AG08396 (cell line): ENCODE measurements at places on chromosomes 3 and 15.

- DNase-seq = peak; percentile 6
Observed at GRCh38 chr3:89314454-89315098, 207.2 kb downstream of the EPHA3 start.

DNA sequence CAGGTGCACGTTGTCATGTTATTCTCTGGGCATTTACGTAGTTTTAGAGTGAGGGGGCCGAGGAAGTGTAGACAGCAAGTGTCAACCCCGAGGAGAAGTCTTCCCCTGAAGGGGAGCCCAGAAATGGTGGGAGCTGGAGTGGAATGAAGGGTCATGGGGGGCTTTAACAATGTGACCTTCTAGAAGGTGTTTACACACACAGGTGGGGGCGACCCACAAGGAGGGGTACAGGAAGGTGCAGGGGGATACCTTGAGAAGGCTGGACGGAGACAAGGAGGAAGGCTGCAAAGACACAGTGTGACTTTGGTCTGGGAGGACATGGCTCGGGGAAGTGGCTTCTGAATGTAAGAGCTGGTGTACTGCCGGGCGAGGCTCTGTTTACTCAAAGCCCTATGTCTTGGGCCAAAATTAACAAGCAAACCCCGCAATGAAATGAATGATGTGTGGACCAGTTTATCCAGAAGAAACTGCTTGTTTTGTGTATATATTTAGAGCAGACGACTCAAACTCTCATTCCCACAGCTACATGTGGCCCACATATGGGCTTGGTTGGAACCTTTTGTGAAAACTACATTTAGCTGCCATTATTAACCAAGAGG is 18.7 kb downstream of the TRPM1 start:
- no peak for DNase-seq

- no peak for DNase-seq
Observed at GRCh38 chr15:35991386-35991785, 445.4 kb upstream of the DPH6 start.

DNA sequence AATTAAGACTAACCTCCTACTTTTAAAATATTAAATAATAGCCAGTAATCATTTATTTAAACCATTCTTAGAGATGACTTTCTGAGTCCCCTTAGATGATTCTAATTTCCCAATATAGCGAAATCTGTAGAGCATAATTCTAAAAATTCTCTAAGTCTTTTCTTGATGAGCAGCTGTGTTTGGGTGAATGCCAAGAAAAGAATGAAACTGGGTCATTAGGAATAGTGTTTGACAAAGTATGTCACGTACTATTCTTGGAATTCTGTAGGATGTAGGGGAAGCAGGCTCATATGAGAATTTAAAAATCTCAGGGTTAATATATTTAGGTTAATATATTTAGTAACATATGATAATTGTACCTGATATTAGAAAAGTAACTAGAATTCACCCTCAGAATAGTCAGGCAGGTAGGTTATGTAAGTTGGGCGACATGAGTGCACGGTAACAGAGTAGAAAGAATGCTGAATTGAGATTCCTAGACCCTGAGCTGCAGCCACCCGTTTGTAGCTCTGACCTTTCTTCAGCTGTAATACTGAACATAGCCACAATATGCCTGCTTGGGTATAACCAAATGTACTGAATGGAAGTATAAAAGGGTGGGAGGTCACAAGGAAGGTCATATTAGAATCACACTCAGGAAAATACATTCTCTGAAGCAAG is 524.3 kb downstream of the UNC13C start:
- no peak for DNase-seq

- DNase-seq = no peak
Observed at GRCh38 chr3:149792452-149793270, at the start of gene ANKUB1. Gene ANKUB1 (minus strand): TSS chr3:149792554. CDS start chr3:149792366, 188 bp downstream.

- DNase-seq = peak; percentile 60
Observed at GRCh38 chr3:4977001-4977852, 2.0 kb upstream of the BHLHE40 start.

DNA sequence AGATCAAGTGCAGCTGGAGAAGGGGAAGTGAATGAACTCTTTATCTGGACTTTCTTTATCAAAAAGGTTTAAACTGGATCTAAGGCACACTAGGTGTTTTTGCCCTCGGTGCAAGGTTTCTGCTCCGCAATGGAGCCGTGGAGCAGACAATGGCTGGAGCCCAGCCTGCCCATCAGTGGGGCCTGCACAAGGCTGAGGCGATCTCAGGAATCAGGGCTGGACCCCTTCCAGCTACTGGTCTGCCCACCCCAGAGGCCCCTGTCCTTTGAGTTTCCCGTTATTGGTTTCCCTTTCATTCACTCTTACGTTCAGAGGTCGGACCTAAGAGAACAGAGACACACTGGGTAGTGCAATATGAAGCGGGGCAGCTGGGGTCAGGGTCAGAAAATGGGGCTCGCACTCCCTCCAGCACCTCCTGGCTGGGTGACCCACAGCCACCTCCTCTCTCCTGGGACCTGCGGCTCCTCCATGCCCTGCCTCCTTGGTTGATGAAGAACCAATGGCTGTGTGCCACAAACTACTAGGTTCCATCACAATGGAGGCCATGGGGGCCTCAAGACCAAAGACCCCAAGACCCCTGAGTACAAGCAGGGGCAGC is 164.6 kb downstream of the CHSY1 start:
- DNase-seq = no peak

- no peak for DNase-seq
Observed at GRCh38 chr3:42743204-42743995, 29.7 kb downstream of the CCDC13 start.

DNA sequence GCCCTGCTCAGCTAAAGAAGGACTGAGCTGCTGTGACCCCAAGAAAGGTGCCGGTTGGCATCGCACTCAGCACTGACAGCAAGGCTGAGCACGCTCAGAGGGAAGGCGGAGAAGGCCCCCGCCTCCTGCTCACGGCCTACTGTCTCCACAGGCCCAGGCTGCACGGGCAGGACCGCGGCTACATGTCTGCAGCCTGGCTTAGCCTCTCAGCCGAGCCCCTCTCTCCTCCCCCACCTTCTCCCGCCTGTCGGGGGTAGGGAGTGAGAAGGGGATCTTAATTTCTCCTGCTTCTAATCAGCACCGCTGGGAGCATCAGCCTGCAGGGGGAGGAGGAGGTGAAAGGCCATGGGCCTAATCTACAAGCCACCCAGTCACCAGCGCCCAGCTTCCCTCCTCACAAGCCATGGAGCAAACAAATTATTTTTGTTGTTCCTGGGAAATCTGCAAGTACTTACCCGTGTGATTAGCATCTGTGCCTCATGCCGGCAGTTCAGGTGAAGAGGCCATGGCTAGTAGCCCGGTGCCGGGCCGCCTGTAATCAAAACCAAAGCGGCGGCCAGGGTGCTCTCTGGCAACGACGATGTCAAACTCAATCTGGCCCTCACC is 68.1 kb downstream of the EPHB3 start:
- no peak for DNase-seq

- no peak for DNase-seq
Observed at GRCh38 chr15:59976480-59977271, 27.4 kb upstream of the FOXB1 start.

DNA sequence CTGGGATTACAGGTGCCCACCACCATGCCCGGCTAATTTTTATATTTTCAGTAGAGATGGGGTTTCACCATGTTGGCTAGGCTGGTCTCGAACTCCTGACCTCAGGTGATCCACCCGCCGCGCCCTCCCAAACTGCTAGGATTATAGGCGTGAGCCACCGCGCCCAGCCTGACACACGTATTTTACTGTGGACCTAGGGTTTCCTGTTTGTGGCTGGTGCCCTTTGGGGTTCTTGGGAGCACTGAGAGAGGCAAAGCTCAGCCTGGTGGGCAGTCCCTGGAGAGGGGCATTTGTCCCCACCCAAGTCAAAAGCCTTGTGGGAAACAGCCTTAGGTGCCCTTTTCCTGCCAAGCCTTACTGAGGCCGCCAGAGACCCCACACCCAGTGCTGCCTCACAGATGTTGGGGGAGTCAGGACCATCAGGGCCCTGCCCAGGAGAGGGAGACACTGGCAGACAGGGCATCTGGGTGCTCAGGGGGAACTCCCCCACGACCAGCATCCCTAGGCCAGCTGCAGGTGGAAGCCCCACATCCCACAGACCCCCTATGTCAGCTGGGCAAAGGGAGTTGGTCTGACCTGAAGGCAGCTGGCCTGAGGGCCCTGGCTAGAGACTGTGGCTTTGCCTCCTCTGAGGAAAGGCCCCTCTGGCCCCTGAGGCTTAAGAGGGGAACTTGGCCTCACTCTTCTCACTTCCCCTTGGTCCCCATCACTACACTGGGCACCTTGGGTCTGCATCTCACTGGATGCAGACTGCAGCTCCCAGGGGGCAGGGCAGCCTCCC is 35.1 kb downstream of the DNAH1 start:
- DNase-seq = no peak

DNA sequence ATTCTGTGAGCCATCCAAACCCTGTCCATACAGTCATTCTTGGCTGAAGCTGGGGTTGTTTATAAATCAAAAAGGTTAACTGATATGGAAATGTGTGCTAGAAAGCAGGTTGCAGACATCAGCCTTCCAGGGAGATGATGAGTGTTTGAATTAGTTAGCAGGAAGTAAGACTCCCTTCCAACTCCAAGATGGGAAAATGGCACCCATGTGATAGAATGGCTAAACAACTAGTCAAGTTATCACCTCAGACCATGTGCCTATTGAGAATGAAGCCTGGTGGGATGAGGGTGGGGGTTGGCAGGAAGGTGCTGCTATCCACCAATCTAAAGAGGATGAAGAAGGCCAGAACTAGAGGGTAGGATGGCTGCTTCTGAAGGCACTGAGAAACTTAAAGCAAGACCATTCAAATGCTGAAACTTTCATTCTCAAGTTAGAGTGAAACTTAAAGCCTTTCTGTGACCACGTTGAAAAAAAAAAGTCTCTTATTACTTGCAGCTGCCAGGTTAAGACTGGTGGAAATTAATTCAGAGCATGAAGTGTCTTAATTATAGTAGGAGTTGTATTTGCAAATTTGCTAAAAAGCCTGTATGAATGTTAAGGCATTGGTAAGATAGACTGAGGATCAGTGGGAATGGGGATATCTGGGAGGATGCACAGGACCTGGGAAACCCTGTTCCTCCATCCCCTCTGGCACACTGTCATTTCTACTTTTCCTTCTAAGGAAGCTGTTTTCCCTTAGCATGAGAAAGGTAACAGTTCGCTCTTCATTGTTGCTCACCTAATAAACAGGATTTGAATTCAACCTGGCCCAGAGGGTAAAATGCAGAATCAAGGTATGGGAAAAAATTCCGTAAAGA is 36.8 kb downstream of the CCR3 start:
- DNase-seq = no peak

DNA sequence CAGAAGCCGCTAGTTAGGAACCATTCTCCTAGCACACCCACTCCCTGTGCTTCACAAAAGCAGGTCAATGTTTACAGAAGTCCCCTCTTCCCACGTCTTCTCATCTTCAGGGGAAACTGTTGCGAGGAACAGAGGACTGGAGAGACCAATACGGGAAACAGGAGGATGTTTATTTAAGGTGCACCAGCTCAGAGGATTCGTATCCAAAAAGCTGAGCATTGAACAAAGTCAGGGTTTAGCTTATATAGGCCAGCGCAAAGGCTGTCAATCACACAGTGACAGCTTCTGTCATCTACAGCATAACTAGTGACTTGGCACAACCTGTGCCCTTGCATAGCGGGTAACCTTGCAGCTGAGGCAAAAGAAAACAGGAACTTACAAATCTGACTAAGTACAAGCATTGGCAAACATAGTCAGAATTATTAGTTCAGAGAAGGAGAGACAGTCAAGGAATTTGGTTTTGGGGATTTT is 61.3 kb downstream of the ZDHHC19 start:
- DNase-seq = no peak

DNA sequence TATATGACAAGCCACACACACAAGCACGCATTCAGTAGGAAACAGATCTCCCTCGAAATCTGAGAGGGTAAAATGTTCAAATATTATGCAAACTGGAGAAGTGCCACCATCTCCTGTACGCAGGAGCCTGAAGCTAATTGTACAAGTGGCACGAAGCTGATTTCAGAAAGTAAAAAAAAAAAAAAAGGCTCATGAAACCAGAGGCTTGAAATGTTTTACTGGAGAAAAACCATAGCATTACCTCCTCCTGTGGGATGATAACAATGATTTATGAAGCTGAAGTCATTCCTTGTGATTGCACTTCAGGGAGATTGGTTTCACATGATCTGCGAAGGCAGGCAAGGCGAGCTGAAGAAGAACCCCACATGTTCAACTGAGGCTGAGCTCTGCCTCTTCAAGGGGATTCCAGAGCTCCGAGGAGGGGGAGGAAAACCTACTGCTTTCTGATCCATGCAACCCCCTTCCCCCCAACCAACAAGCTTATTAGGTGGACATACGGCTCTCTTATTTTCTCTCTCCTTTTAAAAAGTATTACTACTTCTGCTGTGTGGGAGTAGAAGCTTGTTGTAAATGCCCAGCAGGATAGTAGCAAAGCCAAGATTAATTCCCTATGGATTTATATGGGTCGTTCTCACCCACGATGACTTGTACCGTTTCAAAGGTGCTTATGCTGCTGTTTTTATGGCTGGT is 101.1 kb downstream of the GREM1 start:
- DNase-seq = no peak

GRCh38 chr3:42795621-42796181 is 8.6 kb downstream of the HIGD1A start:
- DNase-seq = no peak

- DNase-seq = no peak
Observed at GRCh38 chr3:177642804-177643125, 445.5 kb upstream of the TBL1XR1 start.

DNA sequence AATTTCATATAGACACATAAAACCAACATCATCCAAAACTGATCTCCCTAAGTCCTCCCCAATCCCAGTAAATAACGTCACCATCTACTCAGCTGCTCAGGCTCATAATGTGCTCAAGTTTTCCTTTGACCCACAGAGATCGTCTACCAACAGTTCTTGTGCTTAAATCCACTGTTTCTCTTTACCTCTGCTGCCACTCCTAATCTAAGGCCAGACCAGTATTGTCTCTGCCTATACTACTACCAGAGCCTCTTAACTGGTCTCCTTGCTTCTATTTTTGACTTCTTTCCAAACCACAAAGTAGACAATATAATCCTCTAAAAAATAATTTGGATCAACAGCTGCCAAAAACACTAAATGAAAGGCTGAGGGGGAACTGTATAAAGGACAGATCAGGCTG is 65.3 kb downstream of the CLASP2 start:
- DNase-seq = no peak

- no peak for DNase-seq
Observed at GRCh38 chr3:61360297-61360965, 109.2 kb upstream of the FHIT start.

GRCh38 chr3:135908225-135908624 is 57.3 kb upstream of the PPP2R3A start:
- no peak for DNase-seq

- no peak for DNase-seq
Observed at GRCh38 chr3:143035466-143036211, 34.3 kb downstream of the U2SURP start.

GRCh38 chr3:41477399-41478014 is 278.2 kb downstream of the CTNNB1 start:
- no peak for DNase-seq

DNA sequence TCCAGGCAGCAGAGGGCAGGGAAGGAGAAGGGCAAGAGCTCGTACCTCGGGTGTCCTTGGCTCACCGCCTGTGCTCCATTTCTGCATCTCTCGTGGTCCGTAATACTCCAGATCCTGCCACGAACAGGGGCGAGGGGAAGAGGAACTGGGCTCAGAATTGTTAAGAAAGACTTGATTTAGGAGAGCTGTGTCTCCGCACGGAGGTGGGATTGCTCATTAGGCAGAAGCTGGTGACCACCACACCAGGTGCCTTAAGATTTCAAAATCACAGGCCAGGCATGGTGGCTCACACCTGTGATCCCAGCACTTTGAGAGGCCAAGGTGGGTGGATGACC is 37.2 kb upstream of the BDH1 start:
- DNase-seq = no peak
